Suprapubic skin (tissue), 4 donors: ENCODE measurements at places on chromosomes 12 and 14. TPM values are rescaled to one million over a fixed set of nuclear protein-coding genes. Genes with fewer than 3 reads are reported as not detected.

- H3K36me3 ChIP-seq = no peaks in the 10 kb centered on the region
- H3K4me3 ChIP-seq = no peak overlapping the region
- H3K27ac ChIP-seq = no peak overlapping the region
- DNase-seq = no peak
- H3K27me3 ChIP-seq = no peaks in the 10 kb centered on the region
Observed at GRCh38 chr12:107384645-107385044, 291.3 kb upstream of the CRY1 start.

DNA sequence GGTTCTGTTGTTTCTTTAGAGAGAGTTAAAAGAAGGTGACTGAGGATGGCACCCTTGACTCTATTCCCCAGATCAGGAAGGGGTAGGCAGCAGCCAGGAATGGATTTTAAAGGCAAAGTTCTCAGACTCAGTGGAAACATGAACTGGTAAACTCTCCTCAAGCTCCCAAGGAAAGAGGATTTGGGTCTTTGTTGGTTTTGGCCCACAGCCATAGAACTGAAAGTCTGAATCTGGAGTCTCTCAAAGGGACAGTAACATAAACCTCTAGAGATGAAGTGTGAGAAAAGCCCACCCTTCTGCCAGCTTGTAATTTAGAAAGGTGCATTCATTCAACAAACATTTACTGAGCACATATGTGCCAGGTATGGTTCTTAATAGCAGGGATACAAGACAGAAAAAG is 28.6 kb upstream of the BLTP3B start:
- DNase-seq = no peak
- peaks cover 3% of the 10 kb centered on the region for H3K36me3 ChIP-seq
- no peaks in the 10 kb centered on the region for H3K27me3 ChIP-seq
- H3K27ac ChIP-seq = no peak overlapping the region
- H3K4me3 ChIP-seq = no peak overlapping the region

DNA sequence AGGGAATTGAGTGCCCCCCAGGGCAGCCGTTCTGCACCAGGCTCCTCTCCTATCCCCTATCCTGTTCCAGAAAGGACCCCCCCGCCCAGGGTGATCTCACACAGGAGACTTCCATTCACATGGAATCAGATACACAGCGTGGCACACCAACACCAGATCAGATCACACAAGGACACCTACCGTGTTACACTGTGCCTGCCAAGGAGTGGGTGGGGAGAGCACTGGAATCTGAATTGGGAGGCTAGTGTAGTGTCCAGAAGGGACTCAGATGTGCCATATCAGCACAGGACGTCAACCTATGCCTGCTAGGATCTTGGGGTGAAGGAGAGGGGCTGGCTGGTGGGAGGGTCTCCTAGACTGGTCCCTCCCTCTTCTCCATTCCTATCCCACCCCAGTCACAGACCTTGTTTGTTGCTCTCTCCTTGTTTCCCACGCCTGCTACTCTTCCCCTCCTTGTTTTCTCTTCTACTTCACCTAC is 2.3 kb downstream of the PTMS start:
- no peaks in the 10 kb centered on the region for H3K27me3 ChIP-seq
- peaks cover 19% of the 10 kb centered on the region for H3K36me3 ChIP-seq
- H3K4me3 ChIP-seq = peak overlapping the region; percentile 79

DNA sequence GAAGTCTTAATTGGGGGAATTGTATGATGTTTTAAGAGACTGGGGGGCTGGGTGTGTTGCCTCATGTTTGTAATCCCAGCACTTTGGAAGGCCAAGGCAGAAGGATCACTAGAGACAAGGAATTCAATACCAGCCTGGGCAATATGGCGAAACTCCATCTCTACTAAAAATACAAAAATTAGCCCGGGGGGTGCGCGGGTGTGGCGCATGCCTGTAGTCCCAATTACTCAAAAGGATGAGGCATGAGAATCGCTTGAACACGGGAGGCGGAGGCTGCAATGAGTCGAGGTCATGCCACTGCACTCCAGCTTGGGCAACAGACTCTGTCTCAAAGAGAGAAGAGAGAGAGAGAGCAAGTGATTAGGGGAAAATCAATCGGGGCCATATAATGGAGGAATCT is 600.5 kb downstream of the SLC16A7 start:
- no peak overlapping the region for H3K27ac ChIP-seq
- DNase-seq = no peak
- no peaks in the 10 kb centered on the region for H3K36me3 ChIP-seq

DNA sequence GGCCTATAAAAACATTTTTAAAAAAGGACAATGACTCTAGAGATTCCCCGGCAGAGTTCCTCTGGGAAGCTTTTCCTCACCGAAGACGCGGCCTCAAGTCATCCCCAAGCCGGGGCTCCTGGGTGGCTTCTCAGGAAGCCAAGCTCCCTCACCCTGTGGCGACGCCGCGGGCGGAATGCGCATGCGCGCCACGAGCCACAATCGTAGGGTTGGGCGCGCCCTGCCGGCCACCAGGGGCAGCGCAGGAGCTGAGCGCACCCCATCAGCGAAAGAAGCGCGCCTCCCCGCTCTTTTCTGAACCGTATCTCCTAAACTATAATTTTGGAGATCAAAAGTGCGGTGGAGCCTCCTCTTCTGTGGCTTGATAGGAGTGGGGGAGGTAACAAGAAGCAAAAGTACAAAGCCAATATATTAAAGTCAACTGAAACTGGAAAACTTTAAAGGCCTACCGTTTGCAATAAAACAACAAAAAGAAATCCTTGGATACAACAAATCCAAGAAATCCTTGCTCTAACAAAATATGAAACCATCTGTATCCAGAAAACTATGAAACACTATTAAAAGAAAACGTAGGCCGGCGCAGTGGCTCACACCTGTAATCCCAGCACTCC is 17.4 kb upstream of the CHFR start:
- DNase-seq = peak; percentile 89
- no peaks in the 10 kb centered on the region for H3K36me3 ChIP-seq
- no peak overlapping the region for H3K4me3 ChIP-seq

- DNase-seq = no peak
- H3K27me3 ChIP-seq = no peaks in the 10 kb centered on the region
- H3K4me1 ChIP-seq = peaks cover 10% of the 10 kb centered on the region
- H3K4me3 ChIP-seq = no peak overlapping the region
- no peak overlapping the region for H3K27ac ChIP-seq
Observed at GRCh38 chr12:50120521-50120920, 8.5 kb downstream of the COX14 start.

- no peak overlapping the region for H3K27ac ChIP-seq
- peaks cover 31% of the 10 kb centered on the region for H3K4me1 ChIP-seq
- peak; percentile 62 for DNase-seq
- no peaks in the 10 kb centered on the region for H3K27me3 ChIP-seq
Observed at GRCh38 chr12:49020441-49020840, 1.9 kb upstream of the PRKAG1 start.

- H3K4me1 ChIP-seq = no peaks in the 10 kb centered on the region
- H3K27ac ChIP-seq = no peak overlapping the region
- DNase-seq = no peak
- H3K36me3 ChIP-seq = no peaks in the 10 kb centered on the region
Observed at GRCh38 chr14:55170526-55170925, 20.9 kb downstream of the DLGAP5 start.

GRCh38 chr12:103751171-103751570 is 89.9 kb downstream of the NT5DC3 start:
- no peaks in the 10 kb centered on the region for H3K36me3 ChIP-seq
- no peak overlapping the region for H3K4me3 ChIP-seq
- H3K27me3 ChIP-seq = peaks cover 5% of the 10 kb centered on the region
- no peak overlapping the region for H3K27ac ChIP-seq
- DNase-seq = no peak
- H3K4me1 ChIP-seq = no peaks in the 10 kb centered on the region

DNA sequence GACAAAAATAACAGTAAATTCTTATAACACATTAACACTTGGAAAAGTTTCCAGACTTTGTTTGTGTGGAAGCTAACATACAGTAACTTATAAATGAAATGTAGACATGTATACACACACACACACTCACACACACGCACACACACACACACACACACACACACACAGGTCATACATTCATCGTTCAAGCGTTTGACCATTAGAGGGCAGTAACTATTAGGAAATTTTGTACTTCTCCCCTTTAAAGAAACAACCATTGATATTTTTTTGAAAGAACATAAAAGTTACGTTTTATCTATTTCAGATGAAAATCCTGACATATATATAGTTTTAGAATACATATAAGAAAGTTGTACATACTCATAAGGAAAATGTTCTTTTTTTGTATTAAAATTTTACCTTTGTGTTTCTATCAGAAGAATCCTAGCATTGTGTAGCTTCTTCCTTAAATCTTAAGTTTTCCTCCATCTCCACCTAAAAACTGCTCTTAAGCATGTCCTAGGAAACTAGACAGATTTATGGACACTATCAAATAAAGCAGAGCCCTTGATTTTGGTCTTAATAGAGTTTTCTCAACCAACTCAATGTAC is 29.0 kb downstream of the PTPRQ start:
- no peak overlapping the region for H3K27ac ChIP-seq
- no peaks in the 10 kb centered on the region for H3K4me1 ChIP-seq
- DNase-seq = no peak
- H3K36me3 ChIP-seq = no peaks in the 10 kb centered on the region

DNA sequence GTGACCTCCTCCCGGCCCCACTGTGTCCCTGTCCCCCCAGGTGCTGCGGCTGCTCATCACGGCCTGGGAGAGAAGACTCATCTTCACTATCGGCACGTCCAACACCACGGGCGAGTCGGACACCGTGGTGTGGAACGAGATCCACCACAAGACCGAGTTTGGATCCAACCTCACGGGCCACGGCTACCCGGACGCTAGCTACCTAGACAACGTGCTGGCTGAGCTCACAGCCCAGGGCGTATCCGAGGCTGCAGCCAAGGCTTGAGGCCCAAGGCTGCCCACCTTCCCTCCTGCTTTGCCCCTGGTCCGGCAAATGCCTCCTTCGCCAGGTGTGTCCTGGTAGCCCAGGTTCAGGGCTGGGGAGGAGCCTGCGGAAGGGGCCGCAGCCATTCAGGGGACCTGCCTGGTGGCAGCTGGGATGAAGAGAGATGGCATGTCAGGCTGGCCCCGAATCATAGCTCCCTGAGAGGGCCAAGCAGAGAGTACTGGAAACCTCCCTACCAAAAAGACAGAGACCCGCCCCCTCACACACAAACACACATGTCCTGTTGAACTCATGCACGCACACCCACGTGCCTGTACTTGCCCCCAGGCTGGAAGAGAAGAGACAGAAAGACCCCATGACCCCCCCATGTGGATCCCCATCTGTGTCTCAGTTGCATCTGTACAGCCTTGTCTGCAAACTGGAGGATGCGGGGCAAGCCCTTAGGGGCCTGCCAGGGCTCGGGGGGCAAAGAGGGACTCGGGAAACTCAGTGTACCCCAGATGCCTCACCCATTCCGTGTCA is 38.7 kb downstream of the RASAL1 start:
- H3K4me1 ChIP-seq = peaks cover 26% of the 10 kb centered on the region
- H3K27ac ChIP-seq = no peak overlapping the region
- H3K36me3 ChIP-seq = no peaks in the 10 kb centered on the region
- H3K27me3 ChIP-seq = peaks cover 15% of the 10 kb centered on the region
- DNase-seq = no peak

DNA sequence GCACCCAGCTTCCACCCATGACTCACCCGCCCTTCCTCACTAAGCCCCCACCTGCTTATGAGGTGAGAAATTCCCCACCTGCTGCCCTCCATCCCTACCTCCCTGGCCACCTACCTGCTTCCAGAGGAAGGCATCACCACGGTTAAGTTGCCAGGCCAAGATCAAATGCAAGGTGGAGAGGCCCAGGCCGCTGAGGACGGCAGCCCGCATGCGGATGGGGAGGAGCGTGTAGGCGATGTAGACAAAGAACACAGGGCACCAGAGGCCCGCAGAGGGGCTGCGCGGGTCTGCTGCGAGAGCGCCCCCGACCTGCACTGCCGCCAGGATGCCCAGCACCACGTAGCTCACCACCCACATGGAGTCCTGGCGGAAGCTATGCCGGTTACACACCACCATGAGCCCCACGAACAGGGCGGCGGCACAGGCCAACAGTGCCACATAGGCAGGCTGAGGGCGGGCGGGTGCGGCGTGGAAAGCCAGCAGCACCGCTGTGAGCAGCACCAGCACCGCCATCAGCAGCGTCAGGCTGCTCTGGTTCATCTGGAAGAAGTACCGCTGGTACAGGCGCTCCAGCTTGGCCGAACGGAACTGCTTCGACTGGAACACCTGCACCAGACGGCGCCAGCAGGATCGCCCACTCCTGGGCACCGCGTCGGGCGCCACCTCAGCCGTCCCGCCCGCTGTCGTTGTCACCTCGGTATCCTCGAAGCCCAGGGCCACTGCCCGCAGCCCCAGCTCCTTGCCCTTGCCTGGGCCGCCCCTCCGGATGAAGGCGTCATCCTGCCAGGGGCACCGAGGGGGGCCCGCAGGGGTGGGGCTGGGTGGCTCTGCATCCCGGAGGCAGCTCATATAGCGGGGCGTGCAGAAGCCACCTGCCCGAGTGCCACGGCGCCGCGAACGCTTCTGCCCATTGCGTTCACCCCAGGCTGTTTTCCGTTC is 6.2 kb downstream of the ADCY6 start:
- H3K4me1 ChIP-seq = peaks cover 52% of the 10 kb centered on the region
- no peak for DNase-seq
- H3K27ac ChIP-seq = no peak overlapping the region

DNA sequence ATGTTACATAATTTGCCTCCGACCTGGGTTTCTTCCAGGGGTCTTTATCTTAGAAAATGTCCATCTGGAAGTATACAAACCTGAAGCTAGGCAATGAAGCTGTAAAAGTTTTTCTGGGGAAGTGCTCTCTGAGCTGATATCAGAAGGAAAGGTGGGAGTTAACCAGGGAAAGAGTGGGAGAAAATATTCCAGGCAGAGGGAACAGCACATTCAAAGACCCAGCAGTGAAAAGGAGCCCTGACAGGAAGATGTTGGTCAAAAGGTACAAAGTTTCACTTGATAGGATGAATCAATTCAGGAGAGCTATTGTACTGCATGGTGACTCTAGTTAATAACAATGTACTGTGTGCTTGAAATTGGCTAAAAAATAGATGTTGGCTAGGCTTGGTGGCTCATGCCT is 17.8 kb upstream of the CIT start:
- H3K27ac ChIP-seq = no peak overlapping the region
- no peaks in the 10 kb centered on the region for H3K27me3 ChIP-seq
- H3K4me3 ChIP-seq = no peak overlapping the region
- H3K4me1 ChIP-seq = no peaks in the 10 kb centered on the region
- H3K36me3 ChIP-seq = no peaks in the 10 kb centered on the region
- no peak for DNase-seq

DNA sequence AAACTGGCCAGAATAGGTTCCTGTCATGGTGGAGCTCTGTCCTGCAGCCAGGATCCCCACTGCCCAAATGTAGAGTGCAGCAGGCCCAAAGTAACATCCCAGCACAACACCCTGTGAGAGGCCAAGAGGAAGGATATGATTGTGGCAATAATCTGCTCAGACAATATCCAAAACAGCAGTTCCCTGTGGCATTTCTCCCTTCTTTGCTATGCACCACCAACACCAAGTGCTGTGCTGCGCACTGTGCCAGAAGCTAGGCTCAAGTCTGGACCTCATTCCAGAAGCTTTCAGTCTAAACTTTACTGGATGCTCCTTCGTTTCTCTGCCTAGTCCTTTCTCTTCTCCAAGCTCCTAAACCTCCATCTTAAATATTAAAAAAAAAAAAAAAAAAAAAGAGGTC is 33.4 kb downstream of the SLC11A2 start:
- no peaks in the 10 kb centered on the region for H3K27me3 ChIP-seq
- H3K4me1 ChIP-seq = no peaks in the 10 kb centered on the region
- no peak overlapping the region for H3K4me3 ChIP-seq
- no peak for DNase-seq
- H3K36me3 ChIP-seq = peaks cover 82% of the 10 kb centered on the region
- H3K27ac ChIP-seq = no peak overlapping the region

- H3K27ac ChIP-seq = peak overlapping the region; percentile 98
- DNase-seq = peak; percentile 80
- H3K4me3 ChIP-seq = peak overlapping the region; percentile 71
- no peaks in the 10 kb centered on the region for H3K36me3 ChIP-seq
Observed at GRCh38 chr12:991350-992333, 619 bp downstream of the ERC1 start.

Gene PROX2
- total RNA-seq = not detected

Gene P2RX2
- not detected for total RNA-seq

Gene RNASE7
- 44.4 TPM for total RNA-seq

Gene CCDC177
- 0.13 TPM for total RNA-seq
